ENCODE measurements at places on chromosomes 4 and X.

GRCh38 chr4:188822698-188823097 lies 683.5 kb downstream of the TRIML1 start:
- no peak for DNase-seq

DNA sequence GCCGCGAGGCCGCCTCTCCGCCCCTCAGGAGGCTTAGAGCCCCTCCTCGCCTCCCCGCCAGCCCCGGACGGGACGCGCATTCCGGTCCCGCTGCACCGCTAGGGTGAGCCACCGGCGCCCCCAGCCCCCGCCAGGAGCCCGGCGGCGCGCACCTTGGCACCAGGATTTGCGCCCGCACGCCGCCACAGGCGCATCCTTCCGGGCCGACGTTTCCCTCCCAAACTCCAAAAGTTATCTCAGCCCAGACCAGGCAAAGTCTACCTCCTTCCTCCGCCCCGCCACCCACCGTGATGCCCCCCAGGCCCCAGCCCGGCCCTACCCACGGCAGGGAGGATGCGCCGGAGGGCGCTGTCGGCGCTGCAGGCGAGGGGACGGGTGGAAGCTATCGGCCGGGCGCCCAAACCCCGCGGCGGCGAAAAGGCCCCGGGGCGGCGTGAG lies 538 bp downstream of the SCML2 start:
- DNase-seq: no peak

DNA sequence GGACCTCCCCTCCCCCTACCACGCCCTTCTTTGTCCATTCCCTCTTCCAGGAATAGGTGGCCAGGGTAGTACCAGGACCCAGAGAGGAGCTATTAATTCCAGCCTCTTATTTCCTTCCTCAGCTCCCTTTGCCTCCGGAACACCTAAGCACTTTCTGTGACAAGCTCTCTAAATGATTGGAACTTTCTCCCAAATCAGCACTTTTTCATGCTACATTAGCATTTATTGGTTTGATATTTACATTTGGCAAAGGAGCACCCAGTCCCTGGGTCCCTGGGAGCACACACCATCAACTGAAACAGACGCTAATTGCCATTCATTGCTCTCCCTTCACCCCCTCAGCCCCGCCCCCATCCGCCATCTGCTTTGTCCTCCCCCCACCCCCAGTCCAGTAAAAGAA lies 182.0 kb upstream of the BCOR start:
- DNase-seq: no peak

GRCh38 chrX:13265111-13265510 lies 54.7 kb downstream of the ATXN3L start:
- no peak for DNase-seq

- DNase-seq: no peak
Measured at GRCh38 chrX:20452487-20452886, 185.8 kb upstream of the RPS6KA3 start.

DNA sequence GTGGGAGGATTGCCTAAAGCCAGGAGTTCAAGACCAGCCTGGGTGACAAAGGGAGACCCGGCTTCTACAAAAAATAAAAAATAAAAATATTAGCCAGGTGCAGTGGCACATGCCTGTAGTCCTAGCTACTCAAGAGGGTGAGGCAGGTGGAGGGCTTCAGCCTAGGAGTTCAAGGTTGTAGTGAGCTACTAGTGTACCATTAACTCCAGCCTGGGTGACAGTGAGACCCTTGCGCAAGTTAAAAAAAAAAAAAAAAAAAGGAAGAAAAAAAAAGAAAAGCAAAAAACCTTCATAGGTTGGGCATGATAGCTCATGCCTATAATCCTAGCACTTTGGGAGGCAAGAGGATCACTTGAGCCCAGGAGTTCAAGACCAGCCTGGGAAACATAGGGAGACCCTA lies 5.8 kb downstream of the SCLT1 start:
- DNase-seq: no peak

All from HT-29 (cell line).